ENCODE measurements at places on chromosomes 2 and 18.

DNA sequence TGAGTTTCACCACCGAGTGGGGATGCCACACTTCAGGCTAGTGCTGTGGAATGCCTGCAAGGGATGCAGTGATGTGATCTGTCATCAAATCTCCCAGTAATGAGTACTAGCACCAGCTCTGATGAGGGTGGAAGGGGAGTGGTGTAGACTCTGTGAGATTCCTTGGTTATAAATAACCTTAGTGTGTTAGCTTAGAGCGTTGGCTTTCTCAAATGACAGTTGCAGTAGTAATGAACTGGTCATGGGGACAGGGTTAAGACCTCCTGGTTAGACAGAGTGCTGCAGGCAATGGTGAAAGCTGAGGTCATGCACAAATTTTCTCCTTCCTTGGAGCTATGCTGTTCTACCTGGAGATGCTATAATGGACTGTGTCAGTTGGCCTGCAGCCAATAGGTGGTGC, 1063.4 kb upstream of the CRIM1 start:
- no peak for DNase-seq

- no peak for DNase-seq
Observed at GRCh38 chr2:52698408-52698807, 1069.2 kb upstream of the CHAC2 start.

DNA sequence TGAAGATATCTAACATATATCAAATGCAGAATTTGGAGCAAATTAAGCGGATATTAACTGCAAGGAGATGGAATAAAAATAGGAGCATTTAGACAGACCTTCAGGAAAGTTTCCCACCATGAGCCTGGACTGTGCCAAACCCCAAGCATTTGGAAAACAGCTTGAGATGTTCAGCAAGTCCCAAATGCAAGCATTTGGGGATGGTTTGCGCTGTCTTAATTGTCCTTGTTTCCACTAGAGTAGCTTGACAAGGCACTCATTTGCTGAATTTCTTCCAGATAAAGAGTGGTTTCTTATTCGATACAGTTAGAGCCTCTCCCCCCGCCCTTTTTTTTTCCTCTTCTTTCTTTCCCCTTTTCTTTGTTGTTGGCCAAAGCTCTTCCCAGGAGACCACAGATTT, 77.1 kb upstream of the CDC42EP3 start:
- DNase-seq = no peak

GRCh38 chr2:241617431-241618154, 19.4 kb downstream of the THAP4 start:
- peak; percentile 59 for DNase-seq

DNA sequence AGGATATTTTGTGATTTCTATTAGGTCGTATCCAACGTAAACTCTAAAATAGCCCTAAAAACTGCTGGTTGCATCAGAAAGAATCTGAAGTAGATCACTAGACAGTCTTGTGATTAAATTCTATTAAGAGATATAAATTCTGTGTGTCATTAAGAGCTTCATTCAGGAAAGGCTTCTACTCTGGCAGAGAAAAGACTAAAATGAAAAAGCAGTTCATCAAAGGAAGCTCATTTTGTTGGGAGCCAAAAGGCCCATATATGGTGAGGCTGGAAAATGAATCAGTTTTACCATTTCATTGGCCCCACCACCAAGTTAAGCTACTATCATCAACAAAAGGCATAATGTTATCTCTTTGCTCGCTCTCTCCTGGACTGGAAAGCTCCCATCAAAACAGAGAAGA, 261.1 kb downstream of the SATB2 start:
- no peak for DNase-seq

DNA sequence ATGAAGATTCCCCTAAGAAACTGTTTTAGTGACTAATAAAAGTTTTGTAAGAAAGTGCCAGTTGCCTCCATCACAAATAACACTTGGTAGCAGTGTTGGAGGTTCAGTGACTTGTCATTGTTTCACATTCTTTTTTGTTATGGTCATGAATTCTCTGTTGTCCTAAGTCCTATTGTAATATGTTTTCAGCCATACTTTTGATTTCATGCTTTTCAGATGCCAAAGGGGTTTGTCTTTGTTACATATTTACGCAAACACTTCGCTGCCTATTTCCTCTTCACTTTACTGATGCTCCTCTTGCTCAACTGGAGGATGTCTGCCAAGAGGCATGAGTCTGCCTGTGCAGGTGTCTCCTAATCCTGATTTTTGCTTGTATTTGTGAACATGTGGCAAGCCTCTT, 66.6 kb downstream of the PHLPP1 start:
- DNase-seq = no peak

- no peak for DNase-seq
Observed at GRCh38 chr2:46655551-46656436, 176.4 kb downstream of the TMEM247 start.

GRCh38 chr18:22846088-22846683, 86.9 kb upstream of the RBBP8 start:
- no peak for DNase-seq

GRCh38 chr2:50397992-50398765, 633.8 kb downstream of the NRXN1 start:
- DNase-seq = no peak

DNA sequence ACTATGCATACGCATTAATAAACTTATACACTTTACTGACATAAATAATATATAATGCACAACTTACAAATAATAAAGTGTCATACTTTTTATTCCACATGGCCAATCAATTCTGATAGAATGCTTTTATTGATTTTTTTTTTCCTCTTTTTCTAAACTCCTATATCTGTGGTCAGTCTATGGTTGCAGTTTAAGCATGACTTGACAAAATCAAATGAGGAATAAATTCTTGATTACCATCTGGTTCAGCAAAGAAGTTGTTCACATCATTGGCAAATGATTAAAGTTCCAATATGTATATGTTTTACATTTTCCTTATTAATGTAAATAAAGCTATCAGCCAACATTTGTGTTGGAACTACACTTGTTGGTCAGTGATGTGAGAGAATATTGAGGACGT, 83.5 kb downstream of the EML6 start:
- DNase-seq = no peak

DNA sequence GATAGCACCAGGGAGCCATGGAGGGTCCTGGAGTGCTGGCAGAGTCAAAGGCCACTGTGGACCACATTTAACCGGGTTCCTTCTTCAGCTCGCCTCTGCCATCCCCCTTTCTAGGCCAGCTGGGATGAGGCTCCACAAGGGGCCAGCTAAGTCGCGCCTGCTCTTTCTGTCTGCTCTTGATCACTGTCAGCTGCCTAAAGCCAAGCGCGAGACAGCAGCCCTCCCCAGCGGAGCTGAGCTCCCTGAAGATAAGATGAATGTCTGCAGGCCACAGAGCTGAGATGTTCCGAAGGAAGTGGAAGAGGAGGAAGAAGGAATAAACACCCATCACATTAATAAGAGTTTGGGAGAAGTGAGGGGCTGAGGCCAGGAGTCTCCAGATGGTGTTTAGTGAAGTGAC, 99.6 kb downstream of the CELF4 start:
- no peak for DNase-seq

- no peak for DNase-seq
Observed at GRCh38 chr18:50651334-50651733, 91.4 kb downstream of the MAPK4 start.

- no peak for DNase-seq
Observed at GRCh38 chr2:52970642-52971041, 797.0 kb upstream of the CHAC2 start.

DNA sequence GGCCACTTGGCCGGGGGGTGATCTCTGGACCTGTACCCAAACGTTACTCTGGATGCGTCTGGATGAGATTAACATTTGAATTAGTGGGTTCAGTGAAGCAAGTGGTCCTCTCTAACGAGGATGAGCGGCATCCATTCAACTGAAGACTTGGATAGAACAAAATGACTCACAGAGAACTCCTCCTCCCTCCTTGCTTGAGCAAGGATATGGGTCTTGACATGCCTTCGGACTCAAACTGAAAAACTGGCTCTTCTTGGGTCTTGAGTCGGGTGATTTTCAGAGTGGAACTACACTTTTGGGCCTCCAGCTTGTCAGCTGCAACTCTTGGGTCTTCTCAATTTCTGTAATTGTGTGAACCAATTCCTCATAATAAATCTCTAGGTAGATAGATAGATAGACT, 47.2 kb downstream of the NETO1 start:
- DNase-seq = no peak

GRCh38 chr2:132438691-132439090, 22.1 kb downstream of the GPR39 start:
- no peak for DNase-seq

GRCh38 chr18:63440881-63441280, 18.6 kb upstream of the VPS4B start:
- no peak for DNase-seq

- no peak for DNase-seq
Observed at GRCh38 chr2:216315802-216316603, 56.3 kb downstream of the MARCHF4 start.

DNA sequence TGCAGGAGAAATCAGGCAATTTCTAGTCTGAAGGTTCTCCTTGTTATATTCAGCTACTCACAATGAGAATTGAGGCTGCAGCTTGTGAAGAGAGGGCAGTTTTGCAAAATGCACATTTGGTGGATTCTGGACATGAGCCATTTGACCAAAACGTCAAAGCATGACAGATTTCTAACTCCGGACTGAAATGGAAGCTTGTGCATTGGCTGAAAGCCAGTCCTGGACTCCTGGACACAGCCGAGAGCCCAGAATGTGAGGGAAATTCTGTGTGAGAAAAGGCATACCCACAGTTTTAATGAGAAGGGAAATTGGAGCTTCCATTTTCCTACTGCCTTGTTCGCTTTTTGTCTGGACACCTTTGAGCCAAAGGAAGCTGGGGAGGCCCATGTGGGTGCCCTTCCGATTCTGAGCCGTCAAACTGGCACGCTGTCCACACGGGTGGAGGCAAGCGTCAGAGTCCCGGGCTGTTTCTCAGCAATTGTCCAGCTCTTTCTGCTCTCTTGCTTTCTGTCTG, 23.7 kb upstream of the ROCK2 start:
- no peak for DNase-seq

DNA sequence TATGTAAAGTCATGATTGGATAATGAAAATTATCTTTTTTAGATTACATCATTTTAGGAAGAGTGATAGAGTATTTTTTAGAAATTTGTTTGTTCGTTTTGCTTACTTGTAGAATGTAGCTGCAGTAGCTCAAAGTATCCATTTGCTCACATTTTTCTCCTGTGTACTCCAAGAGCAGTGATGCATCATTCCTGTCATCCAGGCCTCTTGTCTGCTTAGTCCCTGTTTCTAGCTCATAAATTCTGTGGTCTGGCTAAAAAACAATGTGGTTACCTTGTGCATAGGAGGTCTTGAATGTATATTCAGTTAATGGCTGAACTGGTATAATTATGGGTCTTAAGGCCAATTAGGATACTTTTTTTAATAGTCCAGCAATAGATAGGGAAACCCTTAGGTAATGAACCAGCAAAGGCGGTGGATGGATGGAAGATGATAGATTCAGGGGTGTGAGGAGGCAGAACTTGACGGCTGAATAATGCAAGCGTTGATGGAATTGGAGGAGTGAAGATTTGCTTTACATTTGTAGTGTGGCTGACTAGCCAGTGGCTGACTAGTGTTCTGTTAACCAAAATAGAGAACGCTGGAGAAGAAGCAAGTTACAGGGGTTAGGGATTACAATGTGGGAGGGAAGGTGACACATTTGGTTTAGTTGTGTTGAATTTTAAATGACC, 145.0 kb downstream of the ZNF407 start:
- DNase-seq = no peak

- DNase-seq = no peak
Observed at GRCh38 chr2:1784986-1785617, 40.8 kb upstream of the PXDN start.

GRCh38 chr2:104378853-104379374, 475.0 kb upstream of the POU3F3 start:
- peak; percentile 27 for DNase-seq

DNA sequence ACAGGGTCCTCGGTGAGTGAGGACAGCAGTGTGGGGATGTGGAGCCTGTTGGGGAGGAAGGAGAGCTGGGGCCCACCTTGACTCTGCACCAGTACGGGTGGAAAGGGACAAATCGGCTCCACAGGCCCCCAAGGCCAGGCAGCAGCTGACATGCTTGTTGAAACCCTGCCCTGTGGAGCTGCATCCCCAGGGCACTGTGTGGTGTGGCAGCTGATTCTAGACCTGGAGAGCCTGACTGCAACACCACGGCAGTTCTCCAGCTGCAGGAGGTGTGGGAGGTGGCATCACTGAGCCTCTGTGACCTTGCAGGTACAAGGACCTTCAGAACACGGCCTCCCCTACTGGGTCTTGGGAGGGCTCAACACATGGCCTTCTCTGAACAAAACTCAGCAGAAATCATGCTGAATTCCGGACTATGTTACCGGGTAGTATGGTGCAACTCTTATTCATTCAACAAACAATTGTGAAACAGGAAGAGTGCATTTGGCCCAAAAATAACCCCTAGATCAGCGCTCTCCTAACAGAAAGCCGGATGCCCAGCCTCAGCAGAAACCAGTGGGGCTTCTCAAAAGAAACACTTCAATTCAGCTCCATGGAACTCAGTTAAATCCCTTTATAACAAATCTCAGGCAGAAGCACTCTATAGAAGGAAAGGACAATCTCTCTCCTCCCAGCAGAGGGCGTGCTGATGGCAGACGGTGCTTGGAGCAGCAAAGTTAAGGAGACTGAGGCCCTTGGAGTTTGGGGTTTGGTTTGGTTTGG, 104.4 kb upstream of the SALL3 start:
- DNase-seq = no peak

GRCh38 chr2:156615836-156616322, 179.7 kb downstream of the GPD2 start:
- no peak for DNase-seq

DNA sequence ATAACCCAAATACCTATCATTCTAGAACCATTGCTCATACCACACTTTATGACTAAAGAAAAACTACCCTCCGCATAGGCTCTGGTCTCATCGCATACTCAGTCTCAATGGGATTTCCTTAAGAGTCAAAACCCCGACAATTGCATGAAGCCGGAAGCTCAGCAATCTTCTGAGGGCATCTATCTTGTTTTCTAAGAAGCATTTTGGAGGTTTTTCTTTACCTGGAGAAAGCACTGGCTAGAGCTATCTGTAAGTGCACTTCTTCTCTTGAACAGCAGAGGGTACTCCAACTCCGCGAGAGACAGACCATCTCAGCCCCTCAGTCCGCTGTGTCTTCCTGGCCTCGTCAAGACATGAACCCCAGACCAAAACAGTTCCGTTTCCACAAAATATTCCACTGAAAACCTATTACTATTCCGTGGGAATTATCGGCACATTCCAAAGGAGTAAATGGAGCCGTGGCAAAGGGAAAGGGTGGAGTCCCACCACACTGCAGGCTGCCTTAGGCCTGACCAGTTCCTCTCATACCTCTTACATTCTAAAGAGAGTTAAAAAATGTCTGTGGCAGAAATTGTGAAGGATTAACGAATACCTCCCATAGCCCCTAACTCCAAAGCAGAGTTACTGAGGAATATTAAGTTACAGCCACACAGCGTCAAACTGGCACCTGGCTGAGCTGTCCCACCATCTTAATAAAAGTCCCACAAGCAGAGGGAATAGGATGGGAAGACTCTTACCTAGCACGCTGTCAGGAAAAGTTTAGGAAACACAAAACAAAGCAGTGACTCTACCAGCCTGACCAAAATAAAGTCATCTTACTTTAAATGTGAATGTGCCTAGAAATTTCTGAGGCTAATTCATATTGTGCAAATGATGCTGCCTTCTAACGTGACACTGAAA, 325.6 kb upstream of the VRK2 start:
- DNase-seq = no peak

- no peak for DNase-seq
Observed at GRCh38 chr2:201546576-201546975, 95.0 kb downstream of the STRADB start.

- DNase-seq = no peak
Observed at GRCh38 chr2:64957109-64957903, 31.9 kb upstream of the SLC1A4 start.

- DNase-seq = no peak
Observed at GRCh38 chr2:72096181-72096580, 51.5 kb downstream of the CYP26B1 start.

- no peak for DNase-seq
Observed at GRCh38 chr2:143175438-143175837, 46.2 kb downstream of the ARHGAP15 start.

All from CD4-positive, alpha-beta memory T cell (primary cell).